Spinal cord (tissue), 10 donors: ENCODE measurements at places on chromosomes 5 and 9. TPM values are rescaled to one million over a fixed set of nuclear protein-coding genes. Genes with fewer than 3 reads are reported as not detected.

The SERINC5 gene
- 43.6 TPM for polyA plus RNA-seq

The IL33 gene
- 15.2 TPM for polyA plus RNA-seq

The ABO gene
- polyA plus RNA-seq: 2.9 TPM

The UAP1L1 gene
- polyA plus RNA-seq: 6.2 TPM

The WNK2 gene
- polyA plus RNA-seq: 124 TPM

The CTSL gene
- polyA plus RNA-seq: 130 TPM

The MRPS2 gene
- polyA plus RNA-seq: 60.9 TPM

The ACTL7A gene
- not detected for polyA plus RNA-seq

The ABLIM3 gene
- 94.7 TPM for polyA plus RNA-seq

The WDR31 gene
- 3.6 TPM for polyA plus RNA-seq

The EMB gene
- polyA plus RNA-seq: 3.6 TPM

The PCDHGB1 gene
- polyA plus RNA-seq: 9.9 TPM

The LHX3 gene
- 2.7 TPM for polyA plus RNA-seq

The BARHL1 gene
- polyA plus RNA-seq: 3.2 TPM

The CNOT8 gene
- polyA plus RNA-seq: 60.9 TPM

The LVRN gene
- 1.0 TPM for polyA plus RNA-seq

The IL17B gene
- polyA plus RNA-seq: 0.87 TPM

The SLC36A2 gene
- polyA plus RNA-seq: not detected

The FGF10 gene
- polyA plus RNA-seq: 2.9 TPM

The UBAC1 gene
- polyA plus RNA-seq: 68.9 TPM

The MAP1B gene
- polyA plus RNA-seq: 441 TPM

The GARIN3 gene
- polyA plus RNA-seq: not detected
